ENCODE measurements at places on chromosomes 11 and 22.

DNA sequence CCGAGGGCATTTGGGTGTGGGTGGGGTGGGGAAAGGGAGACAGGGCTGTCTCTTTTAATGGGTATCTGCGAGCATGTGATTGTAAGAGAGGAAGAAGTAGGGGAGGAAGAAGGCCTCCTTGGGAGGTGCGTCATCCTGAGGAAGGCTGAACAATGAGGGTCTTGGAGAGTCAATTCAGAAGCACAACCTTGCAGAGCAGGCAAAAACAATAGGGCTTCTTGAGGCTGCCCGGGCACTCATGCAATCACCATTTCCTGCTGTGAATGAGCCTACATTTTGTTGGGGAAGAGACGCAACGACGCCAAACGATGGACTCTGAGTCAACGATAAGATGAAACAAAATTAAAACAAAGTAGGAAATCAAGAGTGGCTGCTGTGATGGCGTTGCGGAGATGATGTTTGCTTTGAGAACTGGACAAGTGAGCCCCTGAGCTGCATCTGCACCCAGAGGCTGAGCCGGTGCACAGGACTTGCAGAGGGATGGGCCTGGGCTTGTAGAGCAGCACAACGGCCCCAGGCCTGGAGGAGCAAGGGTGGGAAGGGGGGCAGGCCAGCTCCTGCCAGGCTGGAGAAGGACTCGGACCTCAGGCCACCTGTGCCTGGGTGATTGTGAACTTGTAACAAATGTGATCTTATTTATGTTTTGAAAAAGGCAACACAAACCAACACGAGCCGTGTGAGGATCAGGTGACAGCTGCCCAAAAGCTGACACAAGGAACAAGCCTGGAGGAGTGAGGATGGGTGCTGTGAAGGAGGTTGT is 92.3 kb upstream of the B3GAT1 start:
- no peak for DNase-seq

GRCh38 chr11:36510594-36510942 is 496 bp upstream of the TRAF6 start:
- DNase-seq: no peak

- no peak for DNase-seq
Measured at GRCh38 chr11:95267601-95268213, 36.7 kb upstream of the SESN3 start.

DNA sequence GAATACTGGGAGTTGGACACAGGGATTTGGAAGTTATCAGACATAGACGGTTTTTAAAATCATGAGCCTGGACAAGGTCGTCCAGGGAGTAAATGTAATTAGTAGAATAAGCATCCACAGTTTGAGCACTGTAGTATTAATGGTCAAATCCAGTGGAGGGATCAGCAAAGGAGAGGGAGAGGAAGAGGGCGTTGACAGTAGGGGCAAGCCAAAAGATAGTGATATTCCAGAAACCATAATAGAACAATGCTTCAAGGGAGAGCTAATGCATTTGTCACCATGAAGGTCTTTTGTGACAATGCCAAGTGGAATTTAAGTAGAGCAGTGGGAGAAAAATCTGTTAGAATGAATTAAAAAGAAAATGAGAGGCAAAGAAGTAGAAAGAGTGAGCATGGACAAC is 68.9 kb upstream of the SLC5A12 start:
- no peak for DNase-seq

DNA sequence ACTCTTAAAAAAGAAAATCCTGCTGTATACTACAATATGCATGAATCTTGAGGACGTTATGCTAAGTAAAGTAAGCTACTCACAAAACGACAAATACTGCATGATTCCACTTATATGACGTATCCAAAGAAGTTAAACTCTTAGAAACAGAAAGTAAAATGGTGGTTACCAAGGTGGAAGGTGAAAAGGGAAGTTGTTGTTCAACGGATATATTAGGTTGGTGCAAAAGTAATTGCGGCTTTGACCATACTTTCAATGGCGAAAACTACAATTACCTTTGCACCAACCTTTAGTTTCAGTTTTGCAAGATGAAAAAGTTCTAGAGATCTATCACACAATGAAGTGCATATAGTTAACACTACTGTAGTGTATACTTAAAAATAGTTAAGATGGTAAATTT is 101.8 kb downstream of the FAM168A start:
- DNase-seq: no peak

DNA sequence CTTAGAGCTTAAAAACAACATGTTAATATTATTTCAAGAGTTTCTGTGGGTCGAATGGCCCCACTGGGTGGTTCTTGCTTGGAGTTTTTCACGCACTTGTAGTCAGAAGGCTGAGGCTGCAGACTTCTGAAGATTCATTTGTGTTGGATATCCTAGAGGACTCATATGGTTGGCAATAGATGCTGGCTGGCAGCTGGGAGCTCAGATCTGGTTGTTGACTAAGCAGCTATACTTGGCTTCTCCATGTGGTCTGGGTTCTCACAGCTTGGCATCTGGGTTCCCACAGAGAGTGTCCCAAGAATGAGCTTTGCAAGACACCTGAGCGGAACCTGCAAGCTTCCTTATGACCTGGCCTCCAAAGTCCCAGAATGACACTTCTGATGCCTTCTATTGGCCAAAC is 163.9 kb upstream of the ZC3H12C start:
- DNase-seq: no peak

- DNase-seq: no peak
Measured at GRCh38 chr22:39731481-39731880, 160.9 kb downstream of the CACNA1I start.

DNA sequence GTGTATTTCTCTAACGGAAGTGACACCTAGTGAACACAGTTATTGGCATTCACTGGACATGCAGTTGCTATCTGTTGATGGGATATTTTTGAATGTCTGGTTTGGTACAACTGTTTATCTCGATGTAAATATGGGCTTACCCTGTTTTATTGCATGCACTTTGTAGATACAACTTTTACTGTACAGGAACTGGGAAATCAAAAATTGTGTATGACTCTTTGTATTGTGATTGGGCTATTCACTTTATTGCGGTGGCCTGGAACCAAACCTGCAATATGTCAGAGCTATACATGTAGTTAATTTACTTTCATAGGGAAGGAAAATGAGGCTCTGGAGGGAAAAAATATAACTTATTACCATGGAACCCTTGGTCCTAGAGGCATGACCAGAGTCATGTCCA is 380.7 kb upstream of the KIRREL3 start:
- DNase-seq: no peak

- no peak for DNase-seq
Measured at GRCh38 chr11:123351375-123351774, 78.7 kb upstream of the GRAMD1B start.

GRCh38 chr22:42461511-42461910 is 29.3 kb upstream of the NFAM1 start:
- DNase-seq: no peak

- DNase-seq: no peak
Measured at GRCh38 chr22:29690476-29690875, 29.3 kb upstream of the CABP7 start.

- DNase-seq: no peak
Measured at GRCh38 chr11:106463796-106464201, 386.3 kb downstream of the AASDHPPT start.

GRCh38 chr11:92253421-92253820 is 28.8 kb downstream of the FAT3 start:
- DNase-seq: no peak

DNA sequence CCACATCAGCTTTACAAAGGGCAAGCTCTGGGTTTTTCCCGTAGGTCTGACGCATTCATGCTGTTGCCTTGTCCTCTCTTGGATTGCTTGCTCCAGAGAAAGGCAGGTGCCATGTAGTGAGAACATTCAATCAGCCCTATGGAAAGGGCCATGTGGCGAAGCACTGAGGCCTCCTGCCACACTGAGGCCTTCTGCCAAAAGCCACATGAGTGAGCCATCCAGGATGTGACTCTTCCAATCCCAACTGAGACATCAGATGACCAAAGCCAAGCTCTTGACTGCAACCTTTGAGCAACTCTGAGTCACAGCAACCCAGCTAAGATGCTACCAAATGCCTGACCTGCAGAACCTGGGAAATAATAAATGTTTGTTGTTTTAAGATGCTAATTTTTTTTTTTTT is 9.0 kb upstream of the PANX3 start:
- peak; percentile 76 for DNase-seq

DNA sequence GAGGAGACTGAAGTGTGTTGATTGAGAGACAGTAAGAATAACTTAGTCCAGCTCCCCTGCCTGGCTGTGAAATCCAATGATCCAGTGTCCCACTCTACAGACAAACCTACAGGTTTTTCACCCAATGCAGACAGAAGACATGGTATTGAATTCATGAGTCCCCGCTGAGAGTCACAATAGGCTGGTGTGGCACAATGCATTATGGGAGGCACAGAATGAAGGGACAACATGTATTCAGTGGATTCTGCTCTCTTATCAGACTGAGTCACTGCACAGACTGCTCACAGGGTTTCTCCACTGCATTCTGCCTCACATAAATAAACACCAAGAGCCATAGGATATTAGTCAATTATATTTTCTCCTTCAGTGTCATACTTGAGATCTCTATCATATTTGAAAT is 55.2 kb upstream of the TOP3B start:
- no peak for DNase-seq

GRCh38 chr11:110430267-110431050 is 711 bp downstream of the FDX1 start:
- DNase-seq: no peak

DNA sequence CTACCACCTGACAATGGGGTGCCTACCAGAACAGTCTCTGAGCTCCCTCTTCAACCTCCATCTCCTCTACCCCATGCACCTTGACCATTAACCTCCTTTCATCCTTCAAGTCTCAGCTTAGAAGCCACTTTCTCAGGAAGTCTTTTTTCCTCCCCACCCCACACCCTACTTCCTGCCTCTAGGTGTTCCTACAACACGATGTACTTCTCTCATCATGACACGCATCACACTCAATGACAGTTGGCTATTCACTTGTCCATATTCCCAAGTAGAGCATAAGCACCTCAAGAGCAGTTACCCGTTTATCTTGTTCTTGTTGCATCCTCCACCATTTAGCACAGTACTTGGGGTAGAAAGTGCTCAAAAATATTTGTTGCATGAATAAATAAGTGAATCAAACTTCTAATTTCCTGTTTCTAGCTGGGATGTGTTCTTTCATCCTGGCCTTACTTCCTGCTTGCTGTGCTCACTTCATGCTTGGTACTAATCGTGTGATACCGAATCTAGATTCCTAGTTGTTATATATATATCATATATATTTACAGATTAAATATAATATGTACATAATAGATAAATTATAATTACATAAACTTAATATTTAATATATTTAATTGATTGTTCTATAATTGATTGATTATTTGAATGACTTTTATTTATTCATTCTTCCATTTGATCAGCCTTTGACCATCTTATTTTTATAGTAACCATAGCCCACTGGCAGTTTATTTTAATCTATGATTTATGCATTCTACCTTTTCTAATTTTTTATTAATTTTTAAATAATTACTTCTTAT is 177.5 kb upstream of the TMEM45B start:
- DNase-seq: no peak

DNA sequence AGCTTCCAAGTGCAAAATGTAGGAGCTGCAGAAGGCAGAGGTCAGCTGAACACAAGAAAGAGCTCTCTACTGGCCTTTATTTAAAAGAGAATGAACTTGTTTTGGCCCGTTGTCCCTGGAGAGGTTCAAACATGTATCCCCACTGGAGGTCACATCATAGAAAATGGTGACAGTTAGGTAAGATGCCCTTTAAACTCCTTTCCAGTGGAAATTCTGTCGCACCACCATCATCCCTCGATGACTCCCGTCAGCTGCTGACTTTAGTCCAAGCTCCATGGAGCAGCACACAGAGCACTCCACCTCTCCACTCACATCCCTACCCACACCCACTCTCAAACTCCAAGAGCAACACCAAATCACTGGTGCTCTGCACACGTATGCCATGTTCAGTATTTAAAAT is 15.2 kb upstream of the P4HA3 start:
- DNase-seq: no peak

- DNase-seq: no peak
Measured at GRCh38 chr11:120401506-120401905, 65.3 kb downstream of the ARHGEF12 start.

- DNase-seq: peak; percentile 80
Measured at GRCh38 chr22:18075720-18076497, 1.9 kb upstream of the PEX26 start.

GRCh38 chr11:116885951-116886655 is 48.7 kb upstream of the APOA1 start:
- no peak for DNase-seq

DNA sequence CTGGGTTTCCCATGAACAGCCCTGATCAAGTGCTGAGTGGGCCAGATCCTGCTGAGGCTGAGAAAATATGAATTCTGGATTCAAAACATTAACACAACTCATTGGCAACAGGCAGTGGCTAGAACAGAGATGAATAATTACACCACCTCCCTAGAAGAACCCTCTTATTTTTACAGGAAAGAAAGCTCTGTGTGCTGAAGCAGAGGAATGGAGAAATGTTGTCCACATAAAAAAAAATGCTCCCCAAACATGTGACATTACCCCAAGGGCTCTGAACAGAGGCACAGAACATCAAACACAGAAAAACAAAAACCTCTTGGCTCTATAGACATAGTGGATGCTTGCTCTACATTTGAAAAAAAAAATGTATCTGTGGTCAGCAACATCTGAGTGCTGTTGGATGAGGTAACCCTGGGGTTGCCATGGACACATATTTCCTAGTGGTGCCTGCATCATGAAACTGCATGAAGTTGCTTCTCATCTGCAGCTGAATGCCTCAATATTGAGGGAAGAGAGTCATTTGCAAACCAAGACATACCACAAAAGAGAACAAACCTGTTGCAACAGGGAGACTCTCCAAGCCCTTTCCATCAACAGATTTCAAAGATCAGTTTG is 98.8 kb downstream of the SNX19 start:
- no peak for DNase-seq

- DNase-seq: no peak
Measured at GRCh38 chr11:3982431-3982830, 112.2 kb upstream of the RRM1 start.

- no peak for DNase-seq
Measured at GRCh38 chr11:2198621-2199365, 27.2 kb upstream of the TH start.

DNA sequence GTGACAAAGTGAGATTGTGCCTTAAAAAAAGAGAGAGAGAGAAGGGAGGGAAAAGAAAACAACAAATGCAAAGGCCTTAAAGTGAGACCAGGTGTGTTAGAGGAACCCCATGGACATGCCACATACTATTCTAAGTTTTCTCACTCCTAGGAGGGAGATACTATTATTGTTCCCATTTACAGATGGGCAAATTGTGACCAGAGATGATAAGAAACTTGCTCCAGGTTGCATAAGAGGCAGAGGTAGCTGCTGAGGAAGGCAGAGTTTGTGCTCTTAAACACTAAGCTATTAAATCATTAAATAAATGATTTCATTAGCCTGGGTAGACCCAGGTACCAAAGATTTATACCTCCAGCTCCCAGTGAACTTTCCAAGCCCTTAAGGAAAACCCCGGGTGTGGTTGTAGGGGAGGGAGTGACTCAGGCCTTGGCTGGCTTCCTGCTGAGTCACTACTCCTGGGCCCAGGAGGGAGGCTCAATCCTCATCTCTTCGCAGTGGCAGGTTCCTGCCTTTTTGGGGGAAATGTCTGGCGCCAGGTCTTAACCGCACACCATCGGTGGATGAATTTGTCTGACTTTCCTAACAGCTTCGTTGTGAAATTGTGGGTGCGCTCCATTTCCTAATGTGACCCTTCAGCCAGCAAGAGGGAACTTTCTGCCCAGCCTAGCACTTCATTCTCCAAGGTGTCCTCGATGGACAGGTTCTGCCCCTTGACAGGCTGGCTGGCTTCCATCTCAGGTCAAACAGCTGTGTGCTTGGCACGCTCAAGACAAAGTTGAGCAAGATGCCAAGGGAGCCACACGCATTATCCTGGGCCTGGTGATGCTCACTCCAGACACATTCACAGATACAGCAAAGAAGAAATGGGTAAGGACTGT is 33.4 kb upstream of the PTPRJ start:
- peak; percentile 94 for DNase-seq

All from HS-5 (cell line).